ENCODE measurements at places on chromosomes 16 and 17.

DNA sequence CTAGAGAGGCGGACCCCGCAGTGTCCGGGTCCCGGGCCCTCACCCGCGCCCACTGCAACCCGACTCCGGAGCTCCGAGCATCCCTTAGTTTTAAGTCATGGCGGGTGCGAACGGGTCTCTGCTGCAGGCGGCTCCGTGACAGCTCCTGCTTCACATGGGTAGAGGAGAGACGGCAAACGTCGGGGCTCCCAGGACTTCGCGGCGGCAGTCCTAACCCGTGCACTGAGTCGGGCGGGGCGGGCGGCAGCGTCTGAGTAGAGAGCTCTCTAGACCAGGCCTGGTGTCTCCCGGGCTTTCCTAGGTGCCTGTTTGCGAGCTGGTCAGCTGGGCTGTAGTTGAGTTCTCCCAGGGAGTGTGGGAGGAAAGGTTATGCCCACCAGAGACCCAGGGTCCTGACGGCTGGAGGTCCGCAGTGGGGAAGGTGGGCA is 345 bp downstream of the TSC2 start:
- DNase-seq = no peak

GRCh38 chr16:85100265-85100664 is 12.0 kb downstream of the CIBAR2 start:
- no peak for DNase-seq

- no peak for DNase-seq
Measured at GRCh38 chr17:9472094-9472493, 103.5 kb downstream of the STX8 start.

DNA sequence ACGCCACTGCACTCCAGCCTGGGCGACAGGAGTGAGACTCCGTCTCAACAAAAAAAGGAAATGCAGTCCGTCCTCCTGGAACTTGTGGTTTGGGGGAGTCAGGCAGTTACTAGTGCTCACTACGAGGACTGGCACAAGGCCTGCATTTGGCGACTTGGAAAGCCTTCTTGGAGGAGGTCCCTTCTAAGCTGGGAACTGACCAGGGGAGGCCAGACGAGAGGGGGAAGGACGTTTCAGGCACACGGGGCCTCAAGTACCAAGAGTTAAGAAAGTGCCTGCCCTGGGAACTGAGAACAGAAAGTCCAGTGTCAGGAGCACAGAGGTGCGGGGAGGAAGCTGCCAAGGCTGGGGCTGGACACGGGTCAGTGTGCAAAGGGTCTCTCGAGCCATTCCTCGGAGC is 89.9 kb downstream of the ABR start:
- no peak for DNase-seq

- DNase-seq = peak; percentile 15
Measured at GRCh38 chr16:48091117-48091516, 64.7 kb downstream of the ABCC12 start.

DNA sequence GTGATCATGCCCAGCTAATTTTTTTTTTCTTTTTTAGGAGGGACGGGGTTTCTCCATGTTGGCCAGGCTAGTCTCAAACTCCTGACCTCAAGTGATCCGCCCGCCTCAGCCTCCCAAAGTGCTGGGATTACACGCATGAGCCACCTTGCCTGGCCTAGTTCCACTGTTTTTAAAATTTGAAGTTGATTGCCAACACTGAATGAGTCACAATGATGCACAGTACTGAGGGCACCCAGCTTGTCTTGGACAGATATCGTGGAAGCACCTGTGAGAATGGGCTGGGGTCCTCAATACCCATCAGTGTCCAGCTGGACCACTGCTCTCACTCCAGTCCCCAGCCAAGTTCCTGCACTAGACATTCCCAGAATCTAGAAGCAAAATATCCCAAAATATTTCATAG is 2.5 kb downstream of the KNOP1 start:
- no peak for DNase-seq

- DNase-seq = no peak
Measured at GRCh38 chr17:57234061-57234738, 22.1 kb upstream of the MSI2 start.

- DNase-seq = no peak
Measured at GRCh38 chr16:1543085-1543896, 9.8 kb downstream of the TMEM204 start.

GRCh38 chr17:57408071-57408811 is 151.9 kb downstream of the MSI2 start:
- DNase-seq = no peak

- DNase-seq = no peak
Measured at GRCh38 chr17:82200743-82201497, 11.7 kb downstream of the CCDC57 start.

GRCh38 chr16:84247331-84247730 is 7.5 kb upstream of the KCNG4 start:
- no peak for DNase-seq

DNA sequence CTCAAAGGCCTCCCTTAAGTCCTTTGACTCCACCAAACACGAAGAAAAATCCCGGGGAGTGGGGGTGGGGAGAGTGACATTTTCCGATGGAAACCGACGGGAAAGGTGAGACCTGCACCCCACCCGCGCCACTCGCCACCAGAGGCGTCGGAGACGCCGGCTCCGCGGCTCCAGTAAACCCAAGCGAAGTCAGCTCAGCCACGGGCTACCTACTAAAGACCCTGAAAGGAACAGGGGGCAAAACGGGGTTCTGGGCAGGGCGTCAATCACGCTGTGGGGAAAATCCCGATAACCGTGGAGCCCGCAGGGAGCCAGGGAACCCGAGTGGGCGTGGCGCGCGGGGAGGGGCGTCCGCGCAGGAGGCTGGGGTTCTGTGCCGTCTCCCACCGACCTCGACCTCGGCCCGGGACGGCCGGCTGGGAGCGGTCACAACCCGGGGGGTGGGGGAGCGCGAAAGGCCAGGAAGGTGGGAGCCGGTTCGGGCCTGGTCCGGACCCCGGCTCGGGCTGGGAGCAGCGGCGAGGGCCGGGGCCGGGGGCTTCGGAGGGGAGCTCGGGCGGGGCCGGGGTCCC is 565 bp downstream of the WDR45B start:
- DNase-seq = no peak

GRCh38 chr17:75288770-75289114 is 491 bp downstream of the SLC25A19 start:
- DNase-seq = peak; percentile 71

DNA sequence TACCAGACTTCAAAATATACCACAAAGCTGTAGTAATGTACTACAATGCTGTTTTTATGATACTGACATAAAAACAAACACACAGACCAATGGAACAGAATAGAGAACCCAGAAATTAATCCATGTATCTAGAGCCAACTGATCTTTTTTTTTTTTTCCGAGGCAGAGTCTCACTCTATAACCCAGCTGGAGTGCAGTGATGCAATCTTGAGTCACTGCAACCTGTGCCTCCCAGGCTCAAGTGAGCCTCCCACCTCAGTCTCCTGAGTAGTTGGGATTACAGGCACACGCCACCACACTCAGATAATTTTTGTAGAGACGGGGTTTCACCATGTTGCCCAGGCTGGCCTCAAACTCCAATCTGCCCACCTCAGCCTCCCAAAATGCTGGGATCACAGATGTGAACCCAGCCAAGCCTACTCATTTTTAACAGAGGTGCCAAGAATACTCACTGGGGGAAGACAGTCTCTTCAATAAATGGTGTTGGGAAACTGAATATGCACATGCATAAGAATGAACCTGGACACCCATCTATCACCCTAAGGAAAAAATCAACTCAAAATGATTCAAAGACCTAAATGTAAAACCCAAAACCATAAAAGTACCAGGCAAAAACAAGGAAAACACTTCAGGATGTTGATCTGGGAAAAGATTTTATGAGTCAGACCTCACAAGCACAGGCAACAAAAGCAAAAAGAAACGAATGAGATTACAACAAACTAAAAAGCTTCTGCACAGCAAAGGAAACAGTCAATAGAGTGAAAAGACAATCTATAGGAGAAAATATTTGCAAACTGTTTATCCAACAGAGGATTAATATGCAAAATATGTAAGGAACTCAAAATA is 63.1 kb downstream of the STX8 start:
- DNase-seq = no peak

DNA sequence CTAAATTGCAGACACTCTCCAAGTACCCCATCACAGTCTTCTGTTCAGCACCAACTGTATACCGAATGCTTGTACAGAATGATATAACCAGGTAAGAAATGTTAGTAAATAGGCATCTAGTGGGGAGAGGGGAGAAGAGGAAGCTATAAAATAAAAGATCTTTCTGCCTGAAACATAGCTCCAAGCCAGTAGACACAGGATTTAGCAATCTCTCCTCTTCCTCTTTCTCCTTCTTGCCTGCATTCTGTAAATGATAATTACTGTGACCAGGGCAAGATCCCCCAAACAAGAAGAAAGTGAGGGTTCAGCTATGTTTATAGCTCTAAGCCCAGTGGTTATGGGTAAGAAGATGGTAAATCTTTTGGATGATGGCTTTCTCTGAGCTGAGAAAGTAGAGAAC is 17.9 kb downstream of the ACSM3 start:
- DNase-seq = no peak

GRCh38 chr17:49195751-49196150 is 14.6 kb downstream of the GNGT2 start:
- DNase-seq = no peak

DNA sequence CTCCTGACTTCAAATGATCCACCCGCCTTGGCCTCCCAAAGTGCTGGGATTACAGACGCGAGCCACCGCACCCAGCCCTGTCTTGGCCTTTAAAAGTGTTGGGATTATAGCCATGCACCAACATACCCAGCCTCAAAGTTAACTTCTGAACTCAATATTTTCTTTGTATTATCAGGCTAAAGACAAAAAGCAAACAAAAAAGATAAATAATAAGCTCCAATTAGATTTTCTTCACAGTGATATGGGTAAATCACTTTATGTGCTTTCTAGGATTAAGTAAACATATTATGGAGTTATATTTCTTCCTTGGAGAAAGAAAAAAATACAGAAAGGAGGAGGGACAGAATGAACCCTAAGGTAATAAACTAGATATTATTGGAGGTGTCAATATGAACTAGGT is 74.3 kb downstream of the FBXL20 start:
- no peak for DNase-seq

- DNase-seq = peak; percentile 89
Measured at GRCh38 chr17:28854457-28855335, at the start of gene ERAL1. Gene ERAL1, plus strand, starts transcription at chr17:28855016. Its CDS starts 19 bp downstream, at chr17:28855035.

- no peak for DNase-seq
Measured at GRCh38 chr16:19116711-19117449, 3.1 kb downstream of the ITPRIPL2 start.

DNA sequence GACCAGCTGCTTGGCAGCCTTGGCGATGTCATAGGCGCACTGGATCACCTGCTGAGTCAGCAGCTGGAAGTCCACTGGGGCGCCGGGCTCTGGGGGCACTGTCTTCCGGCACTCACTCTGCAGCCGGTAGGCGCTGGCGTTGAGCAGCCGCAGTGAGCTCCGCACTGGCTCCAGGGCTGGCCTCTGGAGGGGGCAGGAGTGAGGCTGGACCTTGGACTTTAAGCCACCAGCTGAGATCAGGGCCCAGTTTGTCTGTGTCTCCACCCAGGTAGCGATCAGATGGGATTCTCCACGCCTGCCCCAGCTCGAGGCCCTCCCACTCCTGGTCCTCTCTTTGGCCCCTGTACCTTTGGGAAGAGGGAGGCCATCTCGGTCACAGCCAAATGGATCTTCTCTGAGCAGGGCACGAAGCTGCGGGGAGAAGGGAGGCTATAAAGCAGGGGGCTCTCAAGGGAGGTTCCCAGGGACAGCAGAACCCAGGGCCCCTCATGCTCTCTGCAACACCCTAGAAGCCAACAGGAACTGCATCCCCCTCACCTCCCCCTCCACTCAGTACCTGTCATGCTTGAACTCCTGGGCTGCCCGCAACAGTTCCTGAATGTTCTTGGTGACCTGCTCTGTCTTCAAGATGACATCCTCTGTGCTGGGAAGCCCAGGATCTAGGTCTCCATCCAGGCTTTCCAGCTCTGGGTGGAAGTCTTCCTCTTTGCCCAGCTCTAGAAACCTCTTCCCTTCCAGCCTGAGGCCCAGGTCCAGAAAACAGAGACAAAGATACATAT is 6.4 kb downstream of the TP53I13 start:
- no peak for DNase-seq

DNA sequence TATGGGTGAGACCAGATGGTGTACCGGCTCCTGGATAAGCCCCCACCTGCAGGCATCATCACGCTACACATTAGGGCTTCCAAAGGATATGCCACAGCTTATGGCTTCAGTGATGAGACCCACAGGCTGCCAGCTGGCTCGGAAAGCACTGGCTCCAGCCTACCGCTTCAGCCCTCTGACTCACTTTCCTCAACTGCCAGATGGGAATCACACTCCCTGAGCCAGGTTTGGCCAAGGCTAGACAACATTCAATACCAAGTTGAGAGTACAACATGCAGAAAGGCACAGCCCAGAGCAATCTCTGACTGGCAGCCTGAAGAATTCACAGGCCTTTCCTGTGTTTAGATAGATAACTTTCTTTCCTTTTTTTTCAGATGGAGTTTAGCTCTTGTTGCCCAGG is 10.3 kb downstream of the CENPV start:
- DNase-seq = peak; percentile 55

DNA sequence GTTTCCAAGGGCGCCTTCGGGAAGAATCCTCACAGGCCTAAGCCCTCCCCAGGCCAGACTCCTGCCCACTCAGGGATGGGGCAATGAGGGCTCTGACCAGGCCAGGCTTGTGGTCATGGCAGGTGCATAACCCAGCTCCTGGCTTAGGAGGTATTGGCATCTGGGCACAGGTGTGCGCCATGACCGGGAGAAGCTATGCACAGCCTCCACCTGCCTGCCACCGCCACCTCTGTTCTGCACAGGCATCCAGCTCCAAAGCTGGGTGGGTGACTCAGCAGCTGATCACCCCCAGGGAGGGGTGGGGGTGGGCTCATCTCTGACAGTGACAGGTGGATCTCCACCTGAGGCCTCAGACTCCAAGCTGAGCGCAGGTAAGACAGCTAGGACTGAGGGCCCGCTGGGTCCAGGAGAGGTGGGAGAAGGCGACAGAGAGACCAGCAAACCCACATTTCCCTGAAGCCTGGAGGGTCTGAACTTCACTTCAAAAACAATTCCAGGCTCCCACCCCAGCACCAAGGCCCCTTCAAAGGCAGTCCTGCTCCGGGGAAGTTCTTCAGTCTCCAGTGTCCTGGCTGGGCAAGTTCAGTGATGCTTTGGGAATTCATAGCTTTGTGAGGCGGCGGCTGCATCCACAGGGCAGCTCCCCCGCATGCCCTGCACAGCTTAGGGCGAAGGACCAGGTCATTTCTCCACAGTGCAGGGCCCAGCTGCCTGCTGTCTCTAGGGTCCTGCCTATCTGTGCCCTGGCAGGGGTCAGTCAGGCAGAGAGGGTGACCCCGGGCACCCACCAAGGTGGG is 121.6 kb upstream of the SMURF2 start:
- DNase-seq = no peak

- no peak for DNase-seq
Measured at GRCh38 chr17:66399441-66399840, 97.0 kb downstream of the PRKCA start.
